T47D (cell line): ENCODE measurements at places on chromosomes 16 and 17.

GRCh38 chr17:2731807-2732206 is 17.6 kb downstream of the CCDC92B start:
- no peak for DNase-seq

DNA sequence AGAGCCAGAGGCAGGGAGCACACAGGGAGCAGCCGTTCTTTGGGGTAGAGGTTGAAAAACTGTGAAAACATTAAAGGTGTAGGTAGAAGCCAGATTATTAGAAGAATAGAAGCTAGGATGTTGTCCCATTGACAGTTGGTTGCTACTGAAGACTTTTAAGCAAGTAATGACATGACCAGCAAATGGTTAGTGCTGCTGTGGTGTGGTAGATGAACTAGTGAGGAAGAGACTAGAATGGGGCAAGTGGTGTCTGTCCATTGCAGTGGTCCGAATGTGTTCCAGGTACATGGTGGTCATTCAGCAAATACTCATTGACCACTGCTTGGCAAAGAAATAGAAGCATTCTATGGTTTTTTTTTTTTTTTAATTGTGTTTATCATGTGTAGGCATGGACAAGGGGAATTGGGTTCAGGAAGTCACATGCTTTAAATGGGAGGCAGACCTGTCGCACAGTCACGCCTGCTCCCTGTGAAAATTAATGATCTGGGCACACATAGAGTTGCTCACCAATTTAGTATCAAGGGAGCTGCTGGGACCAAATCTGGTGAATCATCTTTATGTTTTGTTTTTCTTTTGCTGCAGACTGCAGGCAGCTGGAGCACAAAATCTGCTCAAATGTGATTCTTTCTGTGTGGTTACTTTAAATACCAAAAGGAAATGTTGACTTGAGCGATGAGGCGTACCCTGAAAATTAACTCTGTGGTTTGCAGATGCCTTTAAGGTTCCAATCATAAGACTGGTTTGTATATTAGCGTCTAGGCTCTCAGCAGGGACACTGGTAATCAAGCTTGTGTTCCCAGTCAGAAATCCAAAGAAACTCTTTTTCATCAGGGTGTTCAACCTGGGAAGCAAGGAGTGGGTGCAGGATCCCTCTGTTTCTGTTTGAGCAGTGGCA is 30.7 kb downstream of the YPEL2 start:
- DNase-seq = no peak

DNA sequence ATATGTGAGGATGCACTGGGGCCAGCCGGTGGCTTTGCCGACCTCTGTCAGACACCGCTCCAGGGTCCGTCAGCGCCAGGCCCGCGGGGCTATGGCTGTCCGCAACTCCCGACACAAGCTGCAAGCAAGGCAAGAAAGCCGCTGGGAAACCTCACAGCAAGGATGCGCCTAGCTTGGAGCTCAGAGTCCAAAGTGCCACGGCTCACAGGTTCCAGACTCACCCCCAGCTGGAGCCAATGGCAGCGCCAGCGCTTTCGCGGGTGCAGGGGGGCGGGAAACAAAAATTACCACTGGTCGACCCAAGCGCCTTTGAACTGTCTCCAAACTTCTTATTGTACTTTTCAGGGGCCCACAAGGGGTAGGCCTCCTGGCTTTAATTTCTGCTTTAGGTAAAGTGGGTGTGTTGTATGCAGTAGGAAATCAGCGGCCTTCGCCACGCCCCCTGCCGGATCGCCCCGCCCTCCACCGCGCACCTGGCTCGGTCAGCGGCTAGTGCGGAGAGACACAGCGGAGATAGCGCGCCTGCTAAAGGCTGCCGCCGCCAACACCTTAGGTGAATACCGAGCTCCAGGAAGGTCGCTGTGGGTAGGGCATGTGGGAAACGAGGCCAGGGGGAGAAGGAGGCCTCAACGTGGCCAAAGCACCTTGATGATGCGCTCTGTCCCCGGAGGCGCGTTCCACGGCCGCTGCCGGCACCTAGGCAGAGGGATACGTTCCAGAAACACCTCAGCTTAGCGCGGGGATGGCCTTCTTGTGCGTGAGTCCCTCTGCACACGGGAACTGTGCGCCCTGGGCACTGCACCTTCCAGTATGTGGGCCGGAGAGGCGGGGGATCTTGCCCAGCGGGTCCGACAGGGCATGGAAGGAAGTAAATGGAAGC is 61.0 kb upstream of the RBL2 start:
- peak; percentile 82 for DNase-seq

- DNase-seq = no peak
Observed at GRCh38 chr17:1480747-1481465, 11.6 kb downstream of the MYO1C start.

DNA sequence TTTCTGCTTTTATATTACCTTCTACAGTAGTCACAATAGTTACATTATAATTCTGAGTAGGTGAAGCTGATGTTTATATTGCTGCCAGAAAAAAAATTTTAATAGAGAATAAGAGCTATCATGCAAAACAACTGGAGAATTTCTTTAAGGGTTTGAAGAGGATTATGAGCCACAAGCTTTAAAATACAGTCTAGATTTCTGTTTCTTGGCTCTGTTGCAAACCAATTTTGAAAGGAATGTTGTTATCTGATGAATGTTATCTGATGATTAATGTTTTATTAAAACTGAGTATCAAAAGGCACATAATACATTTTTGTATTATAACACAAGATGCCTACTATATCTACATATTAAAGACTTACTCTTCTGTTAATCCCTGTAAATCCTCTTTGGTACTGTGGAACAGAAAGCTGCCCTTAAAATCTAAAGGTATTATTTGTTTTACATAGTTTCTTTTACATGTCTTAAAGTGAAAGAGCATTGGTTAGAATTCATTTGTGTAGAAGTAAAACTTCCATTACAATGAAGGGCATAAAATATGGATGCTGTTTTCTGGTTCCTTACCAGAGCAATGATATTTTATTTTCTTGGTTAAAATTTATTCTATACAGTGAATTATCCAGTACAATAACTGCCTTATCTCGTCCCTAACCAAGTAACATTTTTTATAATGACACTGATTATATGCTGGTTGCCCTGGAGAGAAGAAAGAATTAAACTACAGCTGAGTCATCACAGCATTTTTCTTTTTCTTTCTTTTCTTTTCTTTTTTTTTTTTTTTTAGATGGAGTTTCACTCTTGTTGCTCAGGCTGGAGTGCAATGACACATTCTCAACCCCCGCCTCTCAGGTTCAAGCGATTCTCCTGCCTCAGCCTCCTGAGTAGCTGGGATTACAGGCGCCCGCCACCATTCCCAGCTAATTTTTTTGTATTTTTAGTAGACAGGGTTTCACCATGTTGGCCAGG is 205.7 kb downstream of the TANC2 start:
- DNase-seq = no peak

DNA sequence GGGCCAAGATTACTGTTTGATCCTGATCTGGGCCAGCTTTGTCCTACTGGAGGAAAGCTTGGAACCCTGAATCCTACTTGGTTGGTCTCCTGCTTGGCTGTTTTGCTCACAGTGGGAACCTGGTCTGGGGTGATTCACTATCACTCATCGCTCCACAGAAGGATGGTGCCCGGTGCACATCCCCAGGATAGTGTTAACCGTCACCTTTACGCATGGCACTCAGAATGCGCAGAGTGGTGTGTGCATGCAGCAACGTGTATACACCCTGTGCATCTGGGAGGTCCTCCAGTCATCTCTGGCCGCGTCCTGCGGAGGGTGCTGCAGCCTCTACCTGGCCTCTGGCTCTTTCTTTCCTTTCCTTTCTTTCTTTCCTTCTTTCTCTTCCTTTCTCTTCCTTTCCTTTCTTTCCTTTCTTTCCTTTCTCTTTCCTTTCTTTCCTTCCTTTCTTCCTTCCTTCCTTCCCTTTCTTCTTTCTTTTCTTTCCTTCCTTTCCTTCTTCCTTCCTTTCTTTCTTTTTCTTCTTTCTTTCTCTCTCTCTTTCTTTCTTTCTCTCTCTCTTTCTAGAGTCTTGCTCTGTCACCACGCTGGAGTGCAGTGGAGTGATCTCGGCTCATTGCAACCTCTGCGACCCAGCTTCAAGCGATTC is 13.1 kb downstream of the SOCS3 start:
- no peak for DNase-seq

- DNase-seq = no peak
Observed at GRCh38 chr16:53944025-53944424, 240.1 kb downstream of the FTO start.

GRCh38 chr16:88130681-88131080 is 179.4 kb downstream of the BANP start:
- DNase-seq = no peak

GRCh38 chr16:78390092-78390491 is 290.6 kb downstream of the WWOX start:
- no peak for DNase-seq

DNA sequence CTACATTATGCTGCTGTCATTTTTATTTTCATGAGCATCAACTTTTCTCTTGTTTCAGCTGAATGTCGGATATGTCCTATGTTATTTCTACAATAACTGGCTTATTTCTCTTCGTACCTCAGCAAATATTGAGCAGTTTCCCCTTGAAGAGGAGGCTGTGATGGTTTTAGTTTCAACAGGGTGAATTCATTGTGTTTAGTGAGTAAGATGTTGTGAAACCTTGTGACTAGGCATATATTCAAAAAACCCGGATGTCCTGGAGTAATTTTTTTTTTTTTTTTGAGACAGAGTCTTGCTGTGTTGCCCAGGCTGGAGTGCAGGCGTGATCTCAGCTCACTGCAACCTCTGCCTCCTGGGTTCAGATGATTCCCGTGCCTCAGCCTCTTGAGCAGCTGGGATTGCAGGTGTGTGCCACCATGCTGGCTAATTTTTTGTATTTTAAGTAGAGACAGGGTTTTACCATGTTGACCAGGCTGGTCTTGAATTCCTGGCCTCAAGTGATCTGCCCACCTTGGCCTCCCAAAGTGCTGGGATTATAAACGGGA is 11.1 kb downstream of the CPD start:
- no peak for DNase-seq

DNA sequence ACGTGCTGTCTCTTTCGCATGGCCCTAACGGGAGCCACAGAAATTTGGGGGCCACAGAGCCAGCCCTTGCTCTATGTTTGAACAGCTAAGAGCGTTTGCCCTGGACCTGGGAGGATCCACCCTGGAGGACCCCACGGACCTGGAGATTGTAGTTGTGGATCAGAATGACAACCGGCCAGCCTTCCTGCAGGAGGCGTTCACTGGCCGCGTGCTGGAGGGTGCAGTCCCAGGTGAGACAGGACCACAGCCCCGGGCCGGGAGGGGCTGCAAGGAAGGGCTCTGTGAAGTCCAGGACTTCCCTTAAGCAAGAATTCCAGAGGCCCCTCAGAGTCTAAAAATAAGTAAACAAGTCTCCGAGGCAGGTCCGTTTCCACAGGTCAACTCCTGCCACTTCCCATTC is 11.9 kb downstream of the CDH15 start:
- DNase-seq = no peak

DNA sequence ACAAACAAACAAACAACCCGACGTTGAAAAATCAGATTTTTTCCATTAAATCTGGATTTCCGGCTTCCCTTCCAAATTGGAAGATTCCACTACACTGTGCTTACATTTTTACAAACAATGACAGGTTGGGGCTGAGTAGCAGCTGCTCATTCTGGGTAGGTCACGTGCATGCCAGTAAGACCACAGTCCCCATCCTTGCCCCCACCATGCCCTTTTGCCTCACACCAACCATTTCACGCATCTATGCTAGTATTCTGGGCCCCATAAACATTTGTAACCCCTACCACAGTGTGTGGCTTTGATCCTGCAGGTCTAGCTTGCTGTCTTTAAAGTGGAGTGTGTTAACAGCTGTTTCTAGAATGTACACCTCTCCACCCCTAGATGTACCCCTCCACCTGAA is 366.1 kb downstream of the XYLT1 start:
- DNase-seq = no peak

GRCh38 chr17:7854851-7855659 is at the start of gene TMEM88:
Gene TMEM88, plus strand, starts transcription at chr17:7855066. Its CDS starts 9 bp downstream, at chr17:7855075.
- DNase-seq = no peak
